ENCODE measurements at places on chromosomes 16 and 17. TPM values are rescaled to one million over a fixed set of nuclear protein-coding genes. Genes with fewer than 3 reads are reported as not detected.

The OTOP2 gene
- not detected for polyA plus RNA-seq

The CMTM2 gene
- polyA plus RNA-seq: not detected

The QPRT gene
- polyA plus RNA-seq: 1.3 TPM

The TBC1D3I gene
- polyA plus RNA-seq: not detected

The RDM1 gene
- not detected for polyA plus RNA-seq

All from Purkinje cell (primary cell).